Stimulated activated CD4-positive, alpha-beta T cell treated with anti-CD3 and anti-CD28 coated beads, Interleukin-15, amount 100 ng/mL, for 24 hours (primary cell): ENCODE measurements at places on chromosomes 7 and 10.

GRCh38 chr7:129769866-129770808 is 158.6 kb downstream of the NRF1 start:
- no peak for DNase-seq

- DNase-seq, result no peak
These were observed 562.9 kb upstream of the NRP1 start for GRCh38 chr10:33897291-33897752.

DNA sequence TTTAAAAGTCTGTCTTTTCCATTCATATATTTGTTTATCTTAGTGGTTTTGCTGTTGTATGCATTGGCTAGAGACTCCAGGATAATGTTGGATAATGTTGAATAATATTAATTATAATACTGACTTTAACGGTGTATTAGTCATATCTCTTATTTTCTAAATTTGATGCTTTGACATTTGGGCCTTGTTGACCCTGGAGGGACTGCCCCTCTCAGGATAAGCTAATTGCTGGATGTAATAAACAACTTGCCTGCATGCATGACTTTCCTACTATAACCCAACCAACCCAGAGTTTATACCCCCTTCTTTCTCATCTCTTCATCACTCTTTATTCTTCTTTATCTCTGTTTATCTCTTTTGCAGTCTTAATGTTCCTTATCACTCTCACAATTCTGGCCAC is 90.9 kb upstream of the ABI1 start:
- no peak for DNase-seq

- DNase-seq, result no peak
These were observed 24.8 kb upstream of the ZNF800 start for GRCh38 chr7:127417346-127417745.

GRCh38 chr10:89516149-89516832 is 19.1 kb downstream of the SLC16A12 start:
- DNase-seq, result no peak

GRCh38 chr7:114875186-114875585 is 46.7 kb upstream of the MDFIC start:
- no peak for DNase-seq

DNA sequence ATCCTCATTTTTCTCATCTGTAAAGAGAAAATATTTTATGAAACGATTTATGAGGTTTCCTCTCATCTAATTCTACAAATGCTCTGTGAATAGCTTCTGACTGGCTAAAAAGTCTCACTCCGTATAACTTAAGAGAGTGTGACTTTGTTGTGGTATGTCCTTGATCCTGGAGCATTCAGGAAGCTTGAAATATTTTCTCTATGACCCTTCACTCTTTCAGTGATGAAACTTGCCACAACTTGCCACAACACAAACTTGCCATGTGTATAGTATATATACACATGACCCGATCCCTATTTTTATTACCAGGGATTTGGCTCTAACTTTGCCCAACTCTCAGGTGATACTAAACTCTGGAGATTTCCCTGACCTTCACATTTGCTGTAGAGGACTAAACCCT is 74.1 kb downstream of the TES start:
- no peak for DNase-seq

- DNase-seq, result no peak
These were observed 3.8 kb upstream of the TMEM140 start for GRCh38 chr7:135143885-135144668.

GRCh38 chr10:102133373-102134195 is 744 bp downstream of the PPRC1 start:
- DNase-seq, result peak; percentile 84

DNA sequence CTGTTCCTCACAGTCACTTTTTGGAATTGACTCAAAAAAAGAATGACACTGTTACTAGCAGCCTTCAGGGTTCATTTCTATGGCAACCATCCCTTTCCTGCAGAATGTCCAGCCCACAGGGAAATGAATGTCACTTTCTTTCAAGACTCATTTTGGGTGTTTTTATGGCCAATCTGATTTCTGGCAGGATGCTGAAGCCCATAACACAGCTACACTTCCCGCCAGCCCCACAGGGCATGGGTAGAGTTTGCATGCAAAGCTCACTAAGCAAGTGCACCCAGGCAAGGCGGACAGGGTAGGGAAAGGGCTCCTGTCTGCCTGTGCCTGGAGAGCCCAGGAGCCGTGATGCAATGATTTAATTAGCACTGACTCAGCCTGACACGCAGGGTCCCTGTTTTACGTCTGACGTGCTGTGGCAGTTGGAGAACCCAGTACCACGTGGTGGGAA is 26.1 kb upstream of the GPAM start:
- no peak for DNase-seq

DNA sequence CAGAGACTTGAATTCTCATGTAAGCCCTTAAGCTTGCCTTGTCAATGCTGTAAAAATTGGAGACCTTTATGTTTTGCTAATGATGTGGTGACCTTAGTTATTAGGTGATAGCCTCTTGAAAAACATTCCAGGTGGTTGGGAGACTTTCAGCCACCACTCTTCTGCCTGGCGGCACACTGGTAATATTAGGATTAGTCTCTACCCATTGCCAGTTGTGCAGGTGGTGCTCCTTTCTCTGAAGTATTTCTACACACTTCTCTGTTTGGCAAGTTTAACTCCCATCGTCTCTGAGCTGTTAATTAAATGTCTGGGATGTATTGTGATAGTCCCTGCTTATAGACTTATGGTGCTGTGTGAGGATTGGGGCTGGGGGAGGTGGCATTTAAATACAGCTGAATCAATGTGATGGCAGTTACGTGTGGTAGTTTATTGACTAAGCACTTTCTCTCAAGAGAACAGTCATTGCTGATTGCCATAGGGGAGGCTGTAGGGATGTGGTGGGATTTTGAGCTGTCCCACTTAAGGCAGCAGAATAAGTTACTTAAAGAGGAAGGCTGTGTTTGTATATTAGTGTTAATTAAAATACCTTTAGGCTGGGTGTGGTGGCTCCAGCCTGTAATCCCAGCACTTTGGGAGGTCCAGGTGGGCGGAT is 61.7 kb downstream of the DAGLB start:
- DNase-seq, result no peak

- no peak for DNase-seq
These were observed 42.6 kb upstream of the NRP1 start for GRCh38 chr10:33376976-33377657.

DNA sequence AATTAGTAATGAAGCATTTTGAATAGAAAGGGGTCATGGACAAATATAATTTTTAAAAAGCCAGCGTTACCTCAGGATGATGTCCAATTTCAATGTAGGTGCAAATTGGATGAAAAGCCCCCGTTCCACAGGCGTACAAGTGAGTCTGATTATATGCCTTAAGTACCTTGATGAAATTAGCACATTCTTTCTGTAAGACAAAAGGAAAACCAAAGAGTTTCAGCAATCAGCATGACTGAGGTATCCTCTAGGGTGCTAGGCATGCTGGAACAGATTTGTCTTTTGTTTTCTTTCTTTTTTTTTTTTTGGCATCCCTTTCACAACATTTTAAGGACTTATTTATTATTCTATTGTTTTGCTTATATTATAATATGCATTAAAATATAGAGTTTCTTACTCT is 84.2 kb downstream of the SEMA3A start:
- no peak for DNase-seq

GRCh38 chr10:4334015-4334414 is 492.0 kb upstream of the AKR1E2 start:
- DNase-seq, result no peak

DNA sequence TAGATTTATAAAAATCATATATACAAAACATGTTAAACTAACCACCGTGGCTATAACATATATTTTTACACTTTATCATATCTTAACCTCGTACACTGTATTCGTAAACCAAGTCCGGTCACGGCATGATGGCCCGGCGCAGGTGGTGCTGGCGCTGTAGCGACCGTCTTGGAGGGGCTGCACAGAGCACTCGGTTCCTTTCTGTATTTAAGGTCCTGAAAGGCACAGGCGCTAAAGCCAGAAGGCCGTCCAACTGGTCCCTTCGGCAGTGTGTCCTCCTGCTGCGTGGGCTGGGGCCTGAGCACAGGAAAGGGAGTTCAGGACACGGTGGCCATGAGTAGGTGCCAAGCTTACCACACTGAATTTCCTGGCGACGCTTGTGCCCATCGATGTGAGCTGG is 33.8 kb downstream of the AMZ1 start:
- no peak for DNase-seq

GRCh38 chr10:21587391-21587790 is 53.4 kb downstream of the MLLT10 start:
- DNase-seq, result no peak

- DNase-seq, result no peak
These were observed 502 bp downstream of the ZNF3 start for GRCh38 chr7:100080907-100081534.
